HuH-7.5 (cell line): ENCODE measurements at places on chromosomes 11 and 22.
A peak's percentile ranks its signal among the peaks of the same experiment; 100 is the strongest.

GRCh38 chr11:62108017-62108750 lies 15.6 kb upstream of the INCENP start:
- peak; percentile 63 for DNase-seq

- DNase-seq = peak; percentile 54
These were observed at the start of gene MTFP1 for GRCh38 chr22:30425616-30426387. Gene MTFP1, plus strand, starts transcription at chr22:30425768. Its CDS starts 112 bp downstream, at chr22:30425880.

DNA sequence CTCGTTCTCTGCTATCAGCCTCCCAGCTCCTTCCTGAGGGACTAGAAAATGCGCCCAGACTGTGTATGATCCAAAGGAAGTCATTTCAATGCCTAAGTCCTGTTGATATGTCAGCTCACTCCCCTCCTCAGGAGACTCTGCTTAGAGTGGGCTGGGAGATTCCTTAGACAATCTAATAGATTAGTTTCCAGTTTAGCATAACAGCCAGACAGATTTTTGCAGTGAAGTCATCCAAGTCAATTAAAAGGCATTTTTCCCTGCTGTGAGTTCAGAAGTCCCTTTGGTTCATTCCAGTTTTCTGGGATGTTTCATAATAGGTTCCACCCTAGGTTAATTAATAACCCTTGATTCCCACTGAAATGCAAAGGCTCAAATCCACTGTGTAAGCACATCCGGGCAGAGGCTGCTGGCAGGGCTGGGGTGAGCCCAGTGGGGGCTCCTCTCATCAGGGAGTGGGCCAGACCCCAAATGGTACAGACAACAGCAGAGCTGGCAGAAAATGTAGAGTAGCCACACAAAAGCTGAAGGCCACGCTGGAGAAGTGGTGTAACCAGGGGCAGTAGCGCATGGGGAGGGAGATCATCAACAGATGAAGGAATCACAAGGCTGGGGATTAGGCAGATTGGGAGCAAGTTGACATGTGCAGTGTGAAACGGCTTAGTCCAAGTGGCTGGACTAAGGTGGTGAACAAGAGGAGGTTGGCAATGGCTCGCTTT lies 90.6 kb downstream of the SYN3 start:
- peak; percentile 39 for DNase-seq

GRCh38 chr11:102438311-102439062 lies 14.1 kb downstream of the TMEM123 start:
- DNase-seq = no peak

- no peak for DNase-seq
These were observed 128.0 kb downstream of the TENM4 start for GRCh38 chr11:79312617-79313529.

- no peak for DNase-seq
These were observed 14.8 kb upstream of the TMEM216 start for GRCh38 chr11:61377461-61378160.

- no peak for DNase-seq
These were observed 382.2 kb upstream of the ANO5 start for GRCh38 chr11:21810650-21811049.

DNA sequence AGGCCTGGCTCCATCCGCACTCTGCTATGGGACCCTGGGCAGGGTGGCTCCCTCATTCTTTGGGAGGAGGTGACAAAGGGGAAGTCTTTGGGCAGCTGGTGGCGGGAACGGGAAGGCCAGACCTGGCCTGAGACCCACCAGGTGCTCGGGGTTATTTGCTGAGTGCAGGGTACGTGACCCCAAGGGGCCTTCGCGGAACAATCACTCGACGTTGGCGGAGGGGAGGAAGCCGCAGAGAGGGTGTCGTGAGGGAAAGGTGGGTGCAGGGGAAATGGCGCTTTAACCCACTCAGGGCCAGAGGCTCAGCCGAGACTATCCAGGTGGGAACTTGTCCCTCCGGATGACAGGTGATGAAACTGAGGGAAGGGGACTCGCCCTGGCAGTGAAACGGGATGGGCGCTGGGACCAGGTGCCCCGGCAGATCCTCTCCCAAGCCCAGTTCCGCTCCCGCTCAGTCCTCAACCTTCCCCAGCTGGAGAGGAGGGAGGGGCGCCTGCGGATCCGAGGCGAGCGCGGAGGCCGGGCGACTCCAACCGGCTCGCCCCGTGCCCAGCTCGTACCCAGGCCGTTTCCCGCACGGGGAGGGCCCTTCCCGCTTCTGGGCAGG lies 911 bp downstream of the A4GALT start:
- no peak for DNase-seq

- DNase-seq = peak; percentile 91
These were observed 3.6 kb downstream of the AHNAK start for GRCh38 chr11:62542750-62543567.

- DNase-seq = no peak
These were observed 4.5 kb downstream of the CPT1B start for GRCh38 chr22:50573491-50574382.

DNA sequence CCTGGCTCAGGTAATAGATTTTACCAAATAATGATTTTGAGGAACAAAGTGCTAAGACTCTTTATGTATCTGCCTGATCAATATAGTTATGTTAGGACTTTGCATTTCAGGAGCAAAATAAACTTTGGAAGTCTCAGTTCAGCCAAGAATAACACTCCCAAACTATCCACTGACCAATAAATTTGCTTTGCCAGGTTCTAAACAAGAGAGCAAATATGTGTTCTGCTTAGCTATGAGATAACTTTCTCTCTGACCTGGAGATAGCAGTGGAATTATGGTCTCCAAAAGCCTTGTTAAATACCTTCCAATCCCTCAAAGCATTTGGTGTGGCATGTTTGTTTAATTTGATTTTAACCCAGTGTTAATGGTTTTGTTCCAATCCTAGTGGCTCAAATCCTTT lies 1541.1 kb downstream of the FAM181B start:
- no peak for DNase-seq

- peak; percentile 2 for DNase-seq
These were observed 737.2 kb downstream of the LRRC4C start for GRCh38 chr11:40722179-40722795.

- no peak for DNase-seq
These were observed 4.6 kb upstream of the LTBP3 start for GRCh38 chr11:65562788-65563187.

GRCh38 chr11:1932105-1932480 lies 12.6 kb downstream of the TNNT3 start:
- DNase-seq = no peak

- DNase-seq = no peak
These were observed 197.9 kb downstream of the NXPE2 start for GRCh38 chr11:114876234-114876633.

DNA sequence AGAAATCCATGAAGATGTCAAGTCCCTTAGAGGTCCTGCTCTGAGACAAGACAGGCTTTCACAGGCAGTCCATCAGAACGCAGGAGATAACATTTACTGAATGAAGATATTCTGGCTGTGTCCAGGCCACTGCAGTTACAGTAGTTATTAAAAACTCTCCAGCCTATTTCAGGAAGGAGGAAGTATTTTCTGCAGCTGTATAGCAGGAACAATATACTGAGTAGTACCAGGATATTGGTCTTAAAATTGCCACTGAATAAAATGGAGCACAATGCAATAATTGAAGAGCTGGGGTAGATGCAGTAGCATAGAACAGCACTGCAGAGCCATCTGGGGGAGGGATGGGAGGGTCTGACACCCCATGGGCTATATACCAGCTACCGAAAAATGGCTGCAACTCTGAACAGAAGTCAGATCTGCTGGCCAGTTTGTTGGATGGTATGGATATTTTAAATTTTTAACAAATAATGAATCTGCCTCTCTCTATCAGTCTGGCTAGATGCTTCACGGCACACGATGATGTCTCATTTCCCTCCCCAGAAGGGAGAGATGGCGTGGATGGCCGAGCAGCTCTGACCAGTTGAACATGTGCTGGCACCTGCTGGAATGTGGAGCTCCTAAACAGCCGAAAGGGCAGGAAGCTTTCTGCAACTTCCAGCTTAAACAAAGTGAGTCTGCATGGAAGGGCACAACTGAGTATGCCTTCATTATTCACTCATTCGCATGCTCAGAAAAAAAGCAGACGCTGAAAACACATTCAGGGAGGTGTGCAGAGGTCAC lies 342.1 kb upstream of the SYN3 start:
- DNase-seq = no peak

GRCh38 chr11:19670030-19670791 lies 42.4 kb upstream of the NAV2 start:
- no peak for DNase-seq

DNA sequence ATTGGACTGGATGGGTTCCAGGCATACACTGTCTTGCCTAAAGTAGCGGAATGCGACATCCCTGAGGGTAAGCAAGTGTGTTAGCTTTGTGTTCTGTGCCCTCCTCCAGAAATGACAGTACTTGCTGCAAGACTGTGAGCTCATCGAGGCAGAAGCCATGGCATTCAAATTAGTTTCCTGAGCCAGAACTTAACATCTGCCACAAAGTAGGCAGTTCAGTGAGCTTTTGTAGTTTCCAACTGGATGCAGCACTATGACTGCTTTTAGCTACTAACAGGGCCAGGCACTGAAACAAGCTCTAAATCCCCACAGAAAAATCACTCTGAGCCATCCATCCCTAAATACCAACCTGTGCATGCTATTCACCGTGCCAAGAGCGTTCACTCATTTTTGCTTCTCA lies 1.2 kb upstream of the FAR1 start:
- DNase-seq = no peak

DNA sequence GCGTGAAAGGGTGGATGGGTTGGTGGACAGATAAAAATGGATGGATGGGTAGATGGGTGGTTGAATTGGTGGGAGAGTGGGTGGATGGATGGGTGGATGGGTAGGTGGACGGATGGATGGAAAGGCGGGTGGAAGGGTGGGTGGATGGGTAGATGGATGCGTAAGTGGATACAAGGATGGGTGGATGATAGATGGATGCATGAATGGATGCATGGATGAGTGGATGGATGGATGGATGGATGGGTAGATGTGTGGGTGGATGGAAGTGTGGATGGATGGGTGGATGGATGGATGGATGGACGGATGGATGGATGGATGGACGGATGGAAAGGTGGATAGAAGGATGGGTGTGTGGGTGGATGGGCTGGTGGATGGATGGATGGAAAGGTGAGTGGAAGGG lies 77.0 kb upstream of the GRK3 start:
- DNase-seq = no peak

GRCh38 chr11:78334109-78334508 lies 83.5 kb downstream of the GAB2 start:
- no peak for DNase-seq

- DNase-seq = no peak
These were observed 223.9 kb upstream of the FOLH1 start for GRCh38 chr11:49432242-49432848.

DNA sequence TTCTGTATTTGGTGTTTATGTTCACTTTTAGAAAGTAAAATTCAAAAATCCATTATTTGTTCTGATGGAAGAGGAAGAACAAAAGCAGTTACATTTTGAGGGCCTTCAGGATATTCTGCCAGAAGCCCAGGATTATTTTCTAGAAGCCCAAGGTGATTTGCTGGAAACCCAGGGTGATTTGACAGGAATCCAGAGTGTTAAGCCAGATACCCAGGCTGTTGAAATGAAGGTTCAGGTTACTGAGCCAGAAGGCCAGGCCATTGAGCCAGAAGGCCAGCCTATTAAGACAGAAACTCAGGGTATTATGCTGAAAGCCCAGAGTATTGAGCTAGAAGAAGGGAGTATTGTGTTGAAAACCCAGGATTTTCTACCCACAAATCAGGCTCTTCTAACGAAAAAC lies 33.1 kb downstream of the CCDC15 start:
- no peak for DNase-seq

- no peak for DNase-seq
These were observed 420.6 kb upstream of the CNTN5 start for GRCh38 chr11:98600103-98600502.

GRCh38 chr11:690738-691633 lies 4.0 kb downstream of the DEAF1 start:
- DNase-seq = no peak

DNA sequence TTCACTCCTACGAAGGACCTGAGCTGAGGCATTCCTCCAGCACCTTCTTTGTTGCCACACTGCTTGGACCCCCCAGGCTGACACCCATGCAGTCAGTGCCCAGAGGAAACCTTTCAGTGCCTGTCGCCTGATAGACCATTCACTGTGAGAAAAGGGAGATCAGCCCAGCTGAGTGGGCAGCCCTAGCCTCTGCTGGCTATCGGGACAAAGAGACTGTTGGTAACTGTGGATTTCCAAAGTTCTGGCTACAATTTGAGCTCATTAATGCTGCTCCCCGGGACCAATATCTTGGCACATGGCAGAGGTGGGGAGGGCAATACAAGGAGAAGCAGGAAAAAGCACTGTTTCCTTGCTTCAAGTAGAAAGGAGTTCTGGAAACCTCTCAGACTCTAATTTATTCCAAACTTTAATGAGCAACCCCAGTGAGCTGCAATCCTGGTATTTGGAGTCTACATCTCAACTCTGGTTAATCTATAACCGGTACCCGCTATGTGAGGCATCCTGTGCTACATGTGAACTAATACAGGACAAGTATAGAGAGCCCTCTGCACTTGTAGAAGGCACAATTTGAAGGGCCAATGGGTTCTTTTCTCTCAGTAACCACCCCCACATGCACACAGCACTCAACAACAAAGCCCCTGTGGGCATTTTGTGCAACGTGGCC lies 200.7 kb upstream of the NCAM1 start:
- no peak for DNase-seq

- DNase-seq = no peak
These were observed 13.7 kb downstream of the EHD1 start for GRCh38 chr11:64864473-64865285.

DNA sequence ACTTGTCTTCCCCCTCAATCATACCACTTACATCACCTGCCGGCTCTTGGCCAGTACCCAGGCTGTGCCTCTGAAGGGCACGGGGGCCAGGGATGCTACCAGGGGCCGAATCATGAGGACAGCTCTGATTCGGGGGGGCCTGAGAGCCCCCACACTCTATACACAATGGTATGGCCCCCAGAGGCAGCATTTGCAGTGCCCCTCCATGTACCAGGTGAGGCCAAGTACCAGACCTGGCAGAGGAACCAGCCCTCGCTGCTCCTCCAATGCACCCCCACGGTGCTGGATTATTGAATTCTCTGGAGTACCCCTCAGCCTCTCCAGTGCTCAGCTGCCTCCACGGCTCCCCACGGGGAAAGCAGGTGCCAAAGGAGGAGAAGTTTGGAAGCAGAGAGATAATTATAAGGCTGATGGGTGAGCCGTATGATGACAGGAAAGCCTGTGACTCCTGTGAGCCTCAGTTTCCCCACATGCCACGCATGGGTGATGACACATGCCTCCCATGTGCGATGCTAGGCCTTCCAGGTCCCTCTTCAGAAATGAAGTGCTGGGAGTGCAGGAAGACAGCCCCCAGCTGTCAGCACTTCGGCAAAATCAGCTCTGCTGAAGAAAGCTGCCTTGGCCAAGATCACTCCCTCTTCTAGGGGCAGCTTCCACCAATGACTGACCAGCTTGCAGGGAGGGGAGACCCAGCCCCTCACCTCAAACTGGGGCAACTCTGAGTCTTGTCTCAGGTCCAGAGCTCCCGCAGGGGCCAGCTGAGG lies 69.9 kb downstream of the THAP12 start:
- DNase-seq = no peak

DNA sequence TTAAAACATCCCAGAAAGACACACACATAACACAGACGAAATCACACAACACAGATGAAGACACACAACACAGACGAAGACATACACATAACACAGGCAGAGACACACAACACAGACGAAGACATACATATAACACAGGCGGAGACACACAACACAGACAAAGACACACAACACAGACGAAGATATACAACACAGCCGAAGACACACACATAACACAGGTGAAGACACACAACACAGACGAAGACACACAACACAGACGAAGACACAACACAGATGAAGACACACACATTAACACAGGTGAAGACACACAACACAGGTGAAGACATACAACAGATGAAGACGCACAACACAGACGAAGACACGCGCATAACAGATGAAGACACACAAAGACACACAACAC lies 4.8 kb upstream of the MOB2 start:
- no peak for DNase-seq
